ENCODE measurements at places on chromosomes 4 and X.

DNA sequence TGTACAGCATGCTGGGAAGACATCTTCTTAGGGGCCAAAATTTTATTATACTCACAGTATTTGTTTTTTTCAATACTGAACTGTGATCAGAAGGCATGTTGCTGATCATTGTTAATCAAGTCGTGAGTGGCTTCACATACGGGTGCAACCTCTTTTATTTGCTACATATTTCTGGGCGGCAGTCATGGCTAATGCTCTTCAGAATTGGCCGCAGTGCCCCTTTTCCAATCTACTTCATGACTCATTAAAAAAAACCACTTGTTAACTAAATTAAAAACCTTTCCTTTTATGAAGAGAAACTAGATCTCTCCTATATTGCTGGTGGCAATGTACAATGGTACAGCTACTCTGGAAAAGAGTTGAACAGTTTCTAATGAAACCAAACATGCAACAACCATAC, 101.5 kb upstream of the C1GALT1C1 start:
- no peak for DNase-seq

- DNase-seq = no peak
Observed at GRCh38 chrX:84188320-84188834, 378 bp upstream of the RPS6KA6 start.

DNA sequence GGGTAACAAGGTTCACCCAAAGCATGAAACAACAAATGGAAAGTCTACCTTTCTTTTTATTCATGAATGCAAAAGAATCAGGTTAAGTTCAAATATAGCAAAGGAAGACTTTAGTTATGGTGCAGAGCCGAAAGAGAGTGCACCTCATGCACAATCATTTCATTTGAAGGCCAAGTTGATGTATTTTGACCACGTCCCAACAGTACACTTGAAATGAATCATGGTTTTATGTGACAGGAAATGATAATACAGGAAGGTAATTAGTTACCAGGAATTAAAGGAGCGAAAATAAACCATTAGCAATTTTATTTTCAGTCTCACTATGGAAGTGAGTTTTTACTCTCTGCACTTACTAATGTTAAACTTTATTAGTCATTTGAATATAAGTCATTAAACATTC, 281.2 kb upstream of the DIAPH2 start:
- no peak for DNase-seq

DNA sequence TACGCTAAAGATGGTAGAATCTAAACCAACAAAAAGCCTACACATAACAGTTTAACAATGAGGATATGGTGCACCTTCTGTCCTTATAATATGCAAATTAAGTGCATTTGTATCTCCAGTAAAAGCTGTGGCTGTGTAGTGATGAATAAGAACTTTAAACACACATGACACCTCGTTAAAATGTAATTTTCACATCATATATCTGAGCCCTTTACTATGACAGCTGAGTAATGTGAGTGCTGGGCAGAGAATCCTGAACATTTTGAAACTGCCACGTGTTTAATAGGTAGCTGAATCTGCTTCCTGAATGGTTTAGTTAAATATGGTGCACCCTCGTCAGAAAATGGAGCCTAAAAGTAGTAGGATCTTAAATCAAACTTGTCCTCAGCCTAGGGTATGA, 540.8 kb downstream of the ADGRL3 start:
- no peak for DNase-seq

DNA sequence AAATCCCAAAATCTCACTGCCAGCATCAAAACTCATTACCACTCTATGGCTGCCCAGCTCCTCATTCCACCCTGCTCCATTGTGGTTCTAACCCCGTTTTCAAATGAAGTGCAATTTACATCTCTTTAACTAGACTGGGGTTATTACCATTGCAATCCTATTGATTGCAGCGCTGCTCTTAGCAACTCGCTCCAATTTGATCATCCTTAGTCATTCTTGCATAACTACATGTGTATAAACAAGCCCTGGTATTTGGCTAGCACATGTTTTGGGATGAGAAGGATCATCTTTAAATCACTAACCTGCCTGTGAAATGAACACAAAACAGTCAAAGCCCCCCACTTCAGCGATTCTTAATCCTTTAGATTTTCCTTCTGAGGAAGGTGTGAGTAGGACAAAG, 340.1 kb upstream of the PPARGC1A start:
- DNase-seq = no peak

- DNase-seq = no peak
Observed at GRCh38 chrX:40022421-40022820, 75.3 kb downstream of the BCOR start.

GRCh38 chr4:27894951-27895350, 1034.3 kb downstream of the STIM2 start:
- no peak for DNase-seq

DNA sequence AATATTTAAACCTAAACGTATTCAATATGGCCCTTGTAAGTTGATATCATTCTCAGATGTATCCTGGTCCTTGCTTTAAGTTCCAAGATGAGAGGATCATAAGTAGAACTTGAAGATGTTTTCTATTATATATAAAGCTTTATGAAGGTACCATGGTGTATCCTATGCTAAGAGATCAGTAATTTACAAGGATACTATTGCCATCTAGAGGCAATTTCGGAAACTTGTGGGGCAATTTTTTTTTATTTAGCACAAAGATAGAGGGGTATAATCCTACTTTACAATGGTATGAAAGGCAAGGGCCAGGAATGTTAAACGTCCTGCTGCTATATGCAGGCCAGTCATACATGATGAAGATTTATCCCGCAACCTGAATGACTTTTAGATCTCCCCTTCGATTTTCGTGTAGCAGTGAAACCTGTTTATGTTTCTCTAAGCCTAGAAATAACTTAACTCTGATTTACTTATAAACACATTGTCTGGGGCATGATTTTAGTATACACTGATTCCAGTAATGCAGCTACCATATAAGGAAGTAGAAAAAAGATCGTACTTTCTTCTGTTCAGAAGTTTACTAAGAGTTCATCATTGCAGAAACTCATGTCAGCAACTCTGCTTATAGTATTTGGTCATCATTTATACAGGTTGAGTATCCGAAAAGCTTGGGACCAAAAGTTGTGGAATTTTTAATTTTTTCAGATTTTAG, 2.6 kb downstream of the SLC25A31 start:
- DNase-seq = no peak

DNA sequence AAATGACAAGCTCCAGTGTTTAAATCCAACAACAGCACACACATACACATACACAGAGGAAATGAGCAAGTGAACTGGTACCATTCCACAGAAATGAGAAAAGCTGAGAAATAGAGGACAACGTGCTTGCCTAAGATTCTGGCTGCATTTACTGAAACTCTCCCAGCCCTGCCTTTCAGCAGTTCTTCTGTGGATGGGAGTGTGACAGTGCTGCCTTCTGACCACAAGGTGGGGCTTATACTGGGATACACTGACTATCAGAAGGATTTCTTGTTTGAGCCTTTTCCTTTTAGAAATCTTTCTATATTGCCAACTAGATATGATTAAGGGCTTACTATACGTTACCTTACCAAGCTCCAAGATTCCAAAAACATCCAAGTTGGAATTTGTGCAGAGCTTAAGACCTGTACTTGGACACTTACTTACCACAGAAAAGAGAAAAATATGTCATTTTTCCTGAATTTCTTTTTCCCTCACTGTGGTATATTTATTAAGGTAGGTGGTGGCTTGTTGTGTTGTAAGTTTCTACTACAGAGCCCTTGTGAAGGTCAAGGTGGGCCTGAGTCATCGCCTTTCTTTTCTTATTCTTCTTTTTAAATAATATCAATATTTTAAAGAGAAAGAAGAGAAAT, 10.7 kb upstream of the CXCL8 start:
- peak; percentile 37 for DNase-seq

DNA sequence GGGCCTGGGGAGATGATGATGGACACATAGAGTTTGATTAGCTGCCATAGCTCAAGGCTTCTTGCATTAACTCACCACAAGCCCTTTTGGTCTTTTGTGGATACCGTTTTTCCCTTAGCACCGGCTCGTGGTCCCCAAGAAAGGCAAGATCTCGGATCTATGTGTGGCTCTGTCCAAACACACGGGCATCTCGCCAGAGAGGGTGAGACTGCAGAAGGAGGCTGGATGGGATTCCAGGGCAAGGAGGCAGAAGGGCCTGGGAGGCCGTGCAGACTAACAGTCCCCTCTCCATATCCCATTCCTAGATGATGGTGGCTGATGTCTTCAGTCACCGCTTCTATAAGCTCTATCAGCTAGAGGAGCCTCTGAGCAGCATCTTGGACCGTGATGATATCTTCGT, 9.5 kb downstream of the USP11 start:
- DNase-seq = no peak

DNA sequence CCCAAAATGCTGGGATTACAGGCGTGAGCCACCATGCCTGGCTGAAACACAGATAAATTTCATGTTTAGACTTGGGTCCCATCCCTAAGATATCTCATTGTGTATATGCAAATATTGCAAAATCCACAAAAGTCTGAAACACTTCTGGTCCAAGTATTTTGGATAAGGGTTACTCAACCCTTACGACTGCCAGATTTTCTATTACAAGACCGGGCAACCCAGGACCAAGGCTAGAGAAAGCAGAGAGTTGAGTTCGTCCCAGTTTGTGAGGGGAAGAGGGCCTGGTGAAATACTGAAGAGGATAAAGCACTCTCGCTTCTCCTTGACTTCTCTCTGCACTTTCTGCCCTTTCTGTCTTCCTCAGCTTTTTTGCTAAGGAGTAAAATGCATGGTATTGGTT, 34.5 kb downstream of the ZFX start:
- no peak for DNase-seq

DNA sequence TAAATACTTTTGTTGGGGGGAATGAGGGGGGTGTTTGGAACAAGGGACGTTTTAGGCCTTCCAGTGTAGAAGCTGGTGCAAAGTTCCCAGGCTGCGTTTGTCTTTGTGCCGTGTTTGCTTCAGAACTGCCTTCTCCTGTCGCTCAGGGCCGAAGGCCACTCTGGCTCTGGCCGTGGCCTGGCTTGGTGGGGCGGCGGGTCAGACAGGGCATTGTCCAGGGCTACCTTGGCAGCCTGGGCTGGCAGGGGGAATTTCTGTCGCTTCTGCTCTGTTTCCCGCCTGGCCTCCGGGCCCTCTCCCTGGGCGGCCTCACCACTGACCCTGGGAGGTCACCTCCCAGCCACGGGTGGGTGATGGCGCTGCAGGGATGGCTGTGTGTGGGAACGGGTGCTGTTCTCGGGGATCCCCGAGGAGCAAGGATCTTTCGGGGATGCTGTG, 140.0 kb downstream of the COL4A6 start:
- DNase-seq = no peak

DNA sequence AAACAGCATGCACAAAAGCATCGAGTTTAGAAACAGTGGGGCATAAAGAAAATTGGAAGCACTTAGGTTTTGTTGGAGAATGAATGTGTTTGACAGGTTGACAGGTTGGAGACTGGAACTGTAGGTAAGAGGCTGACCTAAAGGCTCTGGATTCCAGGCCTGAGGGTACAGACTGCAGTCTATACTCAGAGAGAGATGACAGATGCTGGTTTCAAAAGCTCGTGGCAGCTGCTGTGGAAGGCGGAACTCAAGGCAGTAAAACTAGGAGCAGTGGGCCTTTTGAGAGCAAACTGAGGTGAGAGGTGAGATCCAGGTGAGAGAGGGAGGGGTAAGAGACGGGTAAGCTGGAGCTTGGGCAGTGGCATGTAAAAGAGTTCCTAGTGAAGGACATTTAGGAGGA, 415.2 kb downstream of the TRIML1 start:
- no peak for DNase-seq

GRCh38 chr4:1290165-1290977, 680 bp downstream of the MAEA start:
- DNase-seq = no peak

GRCh38 chr4:141565379-141566089, 70.8 kb upstream of the IL15 start:
- no peak for DNase-seq

GRCh38 chr4:141543176-141543575, 93.2 kb upstream of the IL15 start:
- DNase-seq = no peak

DNA sequence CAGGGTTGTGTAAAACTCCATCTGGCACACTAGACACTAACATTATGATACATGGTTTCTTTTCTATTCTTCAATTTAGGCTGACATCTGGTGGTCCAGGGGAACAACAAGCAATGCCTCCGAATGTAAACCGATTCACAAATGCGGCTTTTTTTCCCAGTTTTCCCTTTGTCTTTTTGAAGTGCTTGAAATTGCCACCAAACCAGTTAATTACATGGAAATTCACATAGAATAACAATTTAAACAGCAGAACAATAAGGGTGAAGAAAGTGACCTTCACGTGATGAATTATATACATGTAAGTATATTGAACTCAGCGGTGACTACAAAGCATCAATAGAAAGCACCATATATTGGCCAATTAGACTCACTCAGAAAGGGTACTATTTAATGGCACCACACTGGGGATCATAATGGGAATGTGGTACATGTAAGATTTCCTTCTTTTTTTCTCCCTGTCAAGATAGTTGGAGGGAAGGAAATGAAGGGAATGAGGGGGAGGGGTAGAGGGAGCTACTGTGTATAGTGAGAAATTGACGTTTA, 103.9 kb downstream of the MMRN1 start:
- DNase-seq = no peak

- no peak for DNase-seq
Observed at GRCh38 chr4:184293552-184293951, 75.9 kb upstream of the ENPP6 start.

DNA sequence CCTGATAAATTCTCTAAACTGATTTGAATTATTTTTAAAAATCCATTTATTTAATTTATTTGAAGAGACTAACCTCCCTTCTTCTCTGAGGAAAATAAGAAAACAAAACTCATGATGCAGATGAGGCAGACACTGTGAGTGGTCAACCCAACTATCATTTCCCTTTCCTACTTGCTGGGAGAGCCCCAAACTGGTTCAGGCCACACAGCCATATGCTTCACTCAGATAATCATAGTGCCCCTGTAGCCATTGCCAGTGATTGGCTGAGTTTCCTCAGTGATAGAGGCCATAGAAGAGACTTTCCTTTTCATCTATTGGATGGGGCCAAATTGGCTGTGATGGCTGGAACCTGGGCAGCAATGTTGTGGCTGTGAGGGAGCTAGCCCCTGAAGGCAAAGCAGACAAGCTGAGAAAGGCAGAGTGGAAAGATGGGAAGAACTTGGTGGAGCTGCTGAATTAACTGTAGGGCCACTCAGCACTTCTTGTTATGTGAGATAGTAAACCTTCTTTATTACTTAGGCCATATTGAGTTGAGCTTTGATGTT, 49.8 kb downstream of the RAB33B start:
- DNase-seq = no peak

- DNase-seq = no peak
Observed at GRCh38 chrX:50002067-50002714, 79.8 kb downstream of the CLCN5 start.

GRCh38 chr4:98951710-98952109, 22.8 kb upstream of the EIF4E start:
- no peak for DNase-seq

DNA sequence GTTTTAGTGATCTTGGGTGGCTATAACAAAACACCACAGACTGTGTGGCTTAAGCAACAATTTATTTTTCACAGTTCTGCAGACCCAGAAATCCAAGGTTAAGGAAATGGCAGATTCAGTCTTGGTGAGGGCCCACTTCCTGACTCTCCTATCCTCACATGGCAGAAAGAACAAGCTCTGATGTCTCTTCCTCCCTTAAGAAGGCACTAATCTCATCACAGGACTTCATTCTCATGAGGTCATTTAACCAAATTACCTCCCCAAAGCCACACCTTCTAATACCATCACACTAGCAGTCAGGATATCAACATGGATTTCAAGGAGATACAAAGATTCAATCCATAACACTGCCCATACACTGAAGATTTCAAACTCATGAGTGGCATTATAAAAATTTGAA, 350.3 kb downstream of the GRID2 start:
- no peak for DNase-seq
